Spleen (tissue), 13 donors: ENCODE measurements at places on chromosomes 12 and 14. TPM values are rescaled to one million over a fixed set of nuclear protein-coding genes. Genes with fewer than 3 reads are reported as not detected.

The GLIPR1L1 gene
- polyA plus RNA-seq, result not detected

The PZP gene
- 0.70 TPM for polyA plus RNA-seq

The PELI2 gene
- polyA plus RNA-seq, result 2.5 TPM

The NABP2 gene
- polyA plus RNA-seq, result 23.1 TPM

The NINJ2 gene
- 7.0 TPM for polyA plus RNA-seq

DNA sequence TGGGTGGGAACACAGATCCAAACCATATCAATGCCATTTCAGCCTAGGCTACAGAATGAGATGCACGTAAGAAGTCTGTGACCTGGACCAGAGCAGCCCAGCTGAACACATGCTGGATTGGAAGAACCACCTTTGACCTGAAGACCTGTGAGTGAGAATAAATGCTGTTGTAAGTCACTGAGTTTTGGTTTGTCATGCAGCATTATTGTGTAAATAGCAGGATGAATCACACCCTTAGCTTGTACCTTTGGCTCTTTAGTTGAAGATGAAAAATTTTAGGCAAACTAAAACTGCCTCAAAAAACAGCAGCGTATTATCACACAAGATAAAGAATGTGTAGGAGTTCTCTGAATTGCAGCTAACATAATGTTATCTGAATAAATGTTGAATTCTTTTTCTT, 199.4 kb upstream of the LRIG3 start:
- no peak for DNase-seq

- DNase-seq, result no peak
These were observed 22.3 kb upstream of the ELK3 start for GRCh38 chr12:96171905-96172304.

GRCh38 chr14:70696026-70696425, 54.3 kb downstream of the TTC9 start:
- no peak for DNase-seq

DNA sequence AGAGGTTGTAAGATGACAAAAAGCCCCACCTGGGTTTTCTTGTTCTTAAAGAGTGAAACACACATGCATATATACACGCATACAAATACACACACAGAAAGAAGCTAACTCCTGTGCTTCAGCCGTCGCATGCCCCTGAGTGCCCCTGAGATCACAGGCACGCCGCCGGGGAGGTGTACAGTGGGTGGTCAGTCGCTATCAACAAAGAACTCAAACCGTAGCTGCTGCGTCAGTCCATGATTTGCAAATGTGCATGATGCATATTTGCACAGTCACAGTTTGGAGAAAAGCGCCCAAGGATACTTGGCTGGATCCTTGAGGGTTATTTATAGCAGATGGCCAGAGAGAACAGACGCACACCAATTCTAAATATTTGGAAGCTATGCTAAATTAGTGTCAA, 206.9 kb downstream of the TMEM132D start:
- DNase-seq, result no peak

GRCh38 chr12:31322801-31323207, 3.1 kb downstream of the SINHCAF start:
- no peak for DNase-seq

DNA sequence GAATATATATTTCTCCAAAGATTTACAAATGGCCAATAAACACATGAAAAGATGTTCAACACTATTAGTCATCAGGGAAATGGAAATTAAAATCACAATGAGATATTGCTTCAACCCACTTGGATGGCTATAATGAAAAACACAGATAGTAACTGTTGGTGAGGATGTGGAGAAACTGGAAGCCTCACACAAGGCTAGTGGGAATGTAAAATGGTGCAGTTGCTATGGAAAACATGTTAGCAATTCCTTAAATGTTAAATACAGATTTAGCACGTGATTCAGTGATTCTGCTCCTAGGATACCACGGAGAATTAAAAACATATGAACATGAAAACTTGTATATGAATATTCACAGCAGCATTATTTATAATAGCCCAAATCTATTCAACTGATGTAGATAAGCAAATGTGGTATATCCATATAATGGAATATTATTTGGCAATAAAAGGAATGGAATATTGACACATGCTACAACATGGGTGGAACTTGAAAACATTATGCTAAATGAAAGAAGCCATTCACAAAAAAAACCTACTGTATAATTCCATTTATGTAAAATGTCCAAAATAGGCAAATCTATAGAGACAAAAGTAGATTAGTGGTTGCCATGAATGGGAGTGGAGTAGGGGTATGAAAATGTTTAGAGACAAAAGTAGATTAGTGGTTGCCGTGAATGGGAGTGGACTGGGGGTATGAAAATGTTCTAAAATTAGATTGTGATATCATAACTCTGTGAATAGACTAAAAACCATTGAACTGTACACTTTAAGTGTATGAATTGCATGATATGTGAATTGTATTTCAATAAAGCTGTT, 227.1 kb upstream of the DDHD1 start:
- DNase-seq, result no peak

- no peak for DNase-seq
These were observed 7.9 kb upstream of the TMBIM6 start for GRCh38 chr12:49733219-49734017.

DNA sequence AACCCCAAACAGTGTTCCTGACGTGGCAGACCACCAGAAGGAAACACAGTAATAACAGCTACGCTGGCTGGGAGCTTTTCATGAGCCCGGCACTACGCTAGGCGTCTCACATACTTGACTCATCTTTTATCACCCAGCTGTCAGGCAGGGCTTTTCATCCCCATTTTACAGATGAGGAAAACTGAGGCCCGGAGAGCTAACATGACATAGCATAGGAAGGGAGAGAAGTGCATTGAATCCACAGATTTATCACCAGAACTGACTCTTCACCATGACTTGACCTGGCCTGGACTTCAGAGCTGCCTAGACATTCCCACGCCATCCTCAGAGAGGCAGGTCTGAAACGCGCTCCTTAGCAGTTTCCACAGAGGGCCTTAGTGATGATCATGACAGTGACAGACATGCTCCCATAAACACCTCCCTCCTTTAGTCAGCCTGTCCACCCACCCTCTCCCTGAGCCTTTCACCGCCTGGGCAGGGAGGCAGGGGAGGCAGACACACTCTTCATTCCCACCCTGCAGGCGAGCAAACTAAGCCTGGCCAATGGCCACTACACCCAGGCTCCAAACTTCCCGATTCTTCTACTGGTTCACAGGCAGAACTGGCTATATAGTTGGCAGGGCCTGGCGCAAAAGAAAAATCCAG, 56.2 kb downstream of the RBM19 start:
- no peak for DNase-seq

DNA sequence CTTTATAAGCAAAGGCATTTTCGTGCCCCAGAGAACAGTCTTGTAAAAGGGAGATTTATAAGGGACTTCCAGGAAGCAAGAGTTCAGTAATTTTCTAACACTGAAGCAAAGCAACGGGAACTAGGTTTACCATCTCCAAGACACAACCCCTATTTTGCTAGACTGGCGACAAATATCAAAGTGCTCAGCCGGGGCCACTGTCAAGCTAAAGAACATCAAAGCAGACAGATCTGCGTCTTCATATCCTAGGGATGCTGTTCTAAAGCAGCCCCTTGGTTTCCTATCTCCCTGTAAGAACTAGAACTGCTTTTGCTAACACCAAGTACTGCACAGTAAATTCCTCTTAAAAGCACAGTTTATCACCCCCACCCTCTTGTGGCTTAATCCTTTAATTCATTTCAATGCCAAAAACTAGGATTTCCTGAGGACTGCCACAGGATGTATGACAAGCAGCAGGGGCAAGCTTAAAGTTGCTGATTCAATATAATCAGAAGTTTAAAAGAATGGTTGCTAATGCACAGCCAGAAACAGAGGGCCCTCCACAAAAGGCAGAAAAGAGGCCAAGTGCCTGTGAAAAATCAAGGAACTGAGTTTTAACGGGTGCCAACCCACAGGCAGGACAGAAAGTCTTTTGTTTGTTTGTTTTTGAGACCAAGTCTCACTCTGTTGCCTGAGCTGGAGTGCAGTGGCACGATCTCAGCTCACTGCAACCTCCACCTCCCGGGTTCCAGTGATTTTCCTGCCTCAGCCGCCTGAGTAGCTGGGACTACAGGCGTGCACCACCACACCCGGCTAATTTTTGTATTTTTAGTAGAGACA, 44.0 kb upstream of the ISM2 start:
- no peak for DNase-seq

DNA sequence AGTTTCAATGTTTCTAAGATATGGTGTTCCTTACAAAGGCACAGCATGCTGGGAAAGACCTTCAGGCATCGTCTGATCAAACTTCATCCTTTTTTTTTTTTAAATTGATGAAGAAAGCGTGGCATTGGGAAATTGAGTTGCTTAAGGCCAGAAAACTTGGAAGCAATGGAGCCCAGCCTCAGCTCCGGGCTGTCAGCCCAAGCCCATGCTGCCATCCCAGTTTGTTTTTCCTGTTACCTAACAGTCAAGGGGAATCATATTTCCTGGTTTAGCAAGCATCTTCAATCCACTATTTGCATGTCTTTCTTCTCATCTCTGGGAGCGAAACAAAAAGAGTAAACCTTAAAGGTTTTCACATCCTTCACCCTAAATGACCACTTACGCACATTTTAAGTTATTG, 200.2 kb downstream of the CHST11 start:
- DNase-seq, result no peak

GRCh38 chr14:39592116-39592789, 160.0 kb upstream of the FBXO33 start:
- DNase-seq, result no peak
